ENCODE measurements at places on chromosomes 7 and 10. TPM values are rescaled to one million over a fixed set of nuclear protein-coding genes. Genes with fewer than 3 reads are reported as not detected.

The SSC4D gene
- total RNA-seq = 0.76 TPM

The MSMB gene
- total RNA-seq = not detected

The CACNA2D1 gene
- not detected for total RNA-seq

The SRRM3 gene
- total RNA-seq = 18.5 TPM

The C10orf62 gene
- total RNA-seq = 0.38 TPM

The HTR7 gene
- total RNA-seq = 0.12 TPM

The EN2 gene
- not detected for total RNA-seq

The FRMD4A gene
- total RNA-seq = 24.1 TPM

- DNase-seq = no peak
Observed at GRCh38 chr10:92356041-92356440, 65.1 kb downstream of the MARCHF5 start.

DNA sequence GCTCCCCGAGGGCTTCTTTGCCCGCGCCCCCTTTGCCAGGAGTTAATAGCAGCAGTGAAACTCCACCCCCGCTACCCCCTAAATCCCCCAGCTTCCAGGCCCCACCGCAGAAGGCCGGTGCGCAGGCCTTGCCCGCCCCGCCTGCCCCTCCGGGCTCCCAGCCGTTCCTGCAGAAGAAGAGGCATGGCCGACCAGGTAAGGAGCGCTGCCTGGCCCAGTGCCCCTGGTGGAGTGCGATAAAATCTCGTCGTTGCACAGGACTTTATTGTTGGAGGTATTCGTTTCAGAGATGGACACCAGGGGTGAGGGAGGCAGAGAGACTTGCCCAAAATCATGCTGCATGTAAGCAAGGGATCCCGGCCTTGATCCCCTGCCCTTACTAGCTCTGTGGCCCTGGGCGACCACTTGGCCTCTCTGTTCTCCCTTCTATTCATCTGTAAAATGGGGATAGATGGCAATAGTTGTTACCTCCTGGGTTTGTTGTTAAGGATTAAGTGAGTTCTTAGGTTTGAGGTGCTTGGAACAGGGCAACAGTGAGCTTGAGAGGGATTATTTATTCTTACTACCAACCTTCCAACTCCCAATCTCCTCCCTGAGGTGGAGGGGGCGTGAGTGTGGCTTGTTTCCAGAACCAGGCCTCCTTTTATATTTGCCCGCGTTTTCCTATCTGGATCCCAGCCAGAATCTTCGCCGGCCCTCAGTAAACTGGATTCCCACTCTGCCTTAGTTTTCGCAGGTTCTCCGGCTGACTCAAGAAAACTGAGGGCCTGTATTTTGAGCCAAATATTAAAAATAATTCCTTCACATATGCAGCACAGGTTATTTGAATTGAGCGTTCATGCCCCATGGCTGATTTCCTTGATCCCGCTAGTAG is 78.3 kb downstream of the WIPF3 start:
- no peak for DNase-seq

DNA sequence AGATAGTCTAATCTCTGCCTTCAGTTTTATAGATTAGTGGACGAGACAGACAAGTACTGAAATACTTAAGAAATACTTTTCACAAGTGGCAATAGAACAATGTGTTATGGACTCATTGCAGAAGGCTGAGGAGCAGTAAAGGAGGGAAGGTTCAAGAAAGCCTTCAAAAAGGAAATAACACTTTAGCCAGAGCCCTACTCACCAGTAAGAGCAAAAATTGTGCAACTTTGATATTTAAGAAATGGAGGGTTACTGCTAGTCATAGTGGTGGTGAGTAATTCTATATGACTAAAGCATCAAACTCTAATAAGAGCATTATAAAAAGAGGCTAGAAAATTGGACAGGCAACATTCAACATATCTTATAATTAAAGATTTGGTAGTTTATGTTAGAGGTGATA is 28.8 kb downstream of the PTPN12 start:
- DNase-seq = no peak

GRCh38 chr7:13835442-13835841 is 154.0 kb downstream of the ETV1 start:
- no peak for DNase-seq

- no peak for DNase-seq
Observed at GRCh38 chr7:12069757-12070156, 141.3 kb upstream of the TMEM106B start.

GRCh38 chr10:75018686-75019307 is 92.7 kb upstream of the SAMD8 start:
- DNase-seq = no peak

DNA sequence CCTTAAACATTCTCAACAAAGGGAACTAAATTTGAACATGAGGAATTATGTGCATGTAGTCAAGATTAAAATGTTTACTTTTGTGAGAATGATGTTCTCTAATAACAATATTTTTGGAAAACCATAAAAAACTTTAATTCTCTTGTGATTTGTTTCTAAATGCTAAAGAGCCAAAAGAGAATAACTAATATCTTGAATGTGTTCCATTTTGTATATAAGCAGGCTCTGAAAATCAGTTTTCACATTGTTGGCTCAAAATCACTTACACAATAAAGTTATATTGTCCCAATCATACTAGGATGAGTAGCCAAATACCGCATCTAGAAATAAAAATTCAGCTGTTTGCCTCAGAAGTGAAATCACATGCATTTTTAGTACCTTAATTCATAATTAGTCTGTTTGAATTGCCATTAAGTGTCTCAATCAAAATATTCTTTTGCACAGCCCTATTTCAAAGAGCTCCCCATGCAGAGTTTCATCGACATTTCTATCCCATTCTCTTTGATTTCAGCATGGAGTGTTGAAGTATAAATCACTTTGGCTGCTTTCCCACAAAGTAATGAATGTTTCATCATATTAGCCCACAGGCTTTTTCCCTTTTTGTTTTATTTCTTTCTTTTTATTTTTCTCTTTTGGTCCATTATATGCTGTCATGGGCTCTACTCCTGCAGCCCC is 420.3 kb upstream of the POM121L12 start:
- no peak for DNase-seq

DNA sequence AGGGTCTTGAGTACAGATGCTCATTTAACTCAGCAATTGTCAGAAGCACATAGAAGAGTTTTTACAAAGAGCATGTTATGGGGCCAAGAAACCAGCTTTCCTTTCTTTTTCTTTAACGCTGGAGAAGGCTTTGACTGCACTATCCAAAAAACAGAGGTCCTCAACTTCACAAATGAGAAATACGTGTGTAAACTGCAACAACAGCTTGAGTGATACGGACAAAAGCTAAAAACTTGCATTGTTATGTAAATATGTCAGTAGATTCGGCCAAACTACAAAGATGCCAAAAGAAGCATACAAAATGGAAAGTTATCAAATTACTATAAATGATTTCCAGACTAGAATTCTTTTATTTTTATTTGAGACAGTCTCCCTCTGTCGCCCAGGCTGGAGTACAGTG is 62.4 kb upstream of the C10orf90 start:
- DNase-seq = no peak

GRCh38 chr10:125844751-125845221 is 21.4 kb downstream of the BCCIP start:
- DNase-seq = no peak

- no peak for DNase-seq
Observed at GRCh38 chr10:85433248-85433647, 933.3 kb downstream of the GRID1 start.

DNA sequence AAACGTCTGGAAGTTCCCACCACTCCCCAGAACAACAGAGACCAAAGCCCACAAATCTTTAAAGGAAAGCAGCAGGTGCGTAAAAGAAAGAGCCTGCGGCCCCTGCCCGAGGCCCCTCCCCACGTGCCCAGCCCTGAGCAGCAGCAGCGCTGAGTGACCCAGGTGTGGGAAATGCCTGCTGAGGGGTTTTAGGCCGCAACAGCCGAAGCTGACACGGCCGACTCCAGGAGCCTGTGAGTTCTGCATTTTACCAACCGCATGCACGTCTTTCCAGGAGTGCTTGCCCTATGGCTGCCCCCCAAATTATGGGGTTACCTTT is 1.6 kb upstream of the KNDC1 start:
- DNase-seq = no peak

DNA sequence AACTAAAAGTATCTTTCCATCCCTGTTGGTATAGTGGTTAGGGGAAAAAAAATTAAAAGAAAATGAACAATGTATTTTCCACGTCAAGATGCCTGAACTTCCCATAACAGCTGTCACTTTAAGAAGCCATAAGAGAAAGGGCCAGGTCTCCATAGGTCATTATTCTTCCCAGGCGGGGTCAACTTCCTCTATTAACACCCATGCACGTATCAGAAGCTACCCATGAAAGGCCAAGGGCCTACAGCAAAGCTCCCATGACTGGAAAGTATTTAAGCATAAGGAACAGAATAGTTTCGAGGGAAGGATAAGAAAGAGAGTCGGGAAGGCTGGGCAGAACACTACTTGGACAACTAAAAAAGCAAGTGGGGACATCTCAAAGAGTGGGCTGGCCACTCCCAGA is 40.1 kb downstream of the RBM28 start:
- DNase-seq = no peak

DNA sequence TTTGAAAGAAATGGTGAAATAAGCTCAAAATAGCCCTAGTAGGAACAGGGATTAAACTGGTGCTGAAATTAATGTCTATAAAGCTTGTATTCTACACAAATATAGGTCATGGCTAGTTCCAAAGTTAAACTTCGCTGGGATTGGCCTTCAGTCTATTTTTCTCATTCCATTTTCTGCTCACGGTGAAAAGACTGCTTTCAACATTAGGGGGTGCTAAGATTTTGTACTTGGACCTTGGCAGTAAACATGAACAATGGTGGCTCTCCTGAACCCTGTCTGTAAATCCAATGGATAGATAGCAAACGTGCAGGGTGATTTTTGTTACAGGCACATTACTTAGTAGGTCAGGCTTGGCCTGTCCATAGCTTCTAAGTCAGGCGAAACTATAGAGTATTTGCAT is 36.0 kb upstream of the RSU1 start:
- DNase-seq = peak; percentile 28

GRCh38 chr7:142409471-142409870 is 151.6 kb upstream of the PRSS58 start:
- DNase-seq = no peak

- DNase-seq = peak; percentile 12
Observed at GRCh38 chr7:12456506-12456905, 52.8 kb upstream of the VWDE start.

DNA sequence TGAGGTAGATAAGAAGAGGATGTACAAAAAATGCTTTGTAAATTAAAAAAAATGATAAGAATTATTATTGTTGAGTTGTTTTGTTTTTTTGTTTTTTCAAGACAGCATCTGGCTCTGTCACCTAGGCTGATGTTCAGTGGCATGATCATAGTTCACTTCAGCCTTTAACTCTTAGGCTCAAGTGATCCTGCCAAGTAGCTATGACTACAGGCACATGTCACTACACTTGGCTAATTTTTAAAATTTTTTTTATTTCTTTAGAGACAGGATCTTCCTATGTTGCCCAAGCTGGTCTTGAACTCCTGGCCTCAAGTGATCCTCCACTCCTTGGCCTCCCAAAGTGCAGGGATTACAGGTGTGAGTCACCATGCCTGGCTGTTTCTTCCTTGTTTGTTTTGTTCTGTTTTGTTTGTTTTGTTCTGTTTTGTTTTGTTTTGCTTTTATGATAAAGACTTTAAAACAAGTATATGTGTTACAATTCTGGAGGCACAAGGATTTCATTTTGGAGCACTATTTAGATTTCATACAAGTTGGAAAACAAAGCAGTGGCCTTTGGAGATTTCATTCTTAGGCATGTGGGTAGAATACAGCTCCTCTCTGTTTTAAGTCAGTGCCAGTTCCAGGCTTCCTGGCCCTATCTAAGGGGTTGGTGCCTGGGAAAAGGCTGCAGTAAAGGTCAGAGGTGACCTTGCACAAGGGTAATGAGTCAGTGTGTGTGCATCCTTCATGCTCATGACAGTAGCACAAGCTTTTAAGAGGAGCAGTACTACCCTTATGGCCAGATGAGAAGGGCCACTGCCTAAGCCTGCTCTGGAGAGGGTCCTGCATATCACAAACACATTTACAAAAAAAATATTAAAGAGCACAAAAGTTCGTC is 17.9 kb downstream of the FGFBP3 start:
- peak; percentile 42 for DNase-seq

DNA sequence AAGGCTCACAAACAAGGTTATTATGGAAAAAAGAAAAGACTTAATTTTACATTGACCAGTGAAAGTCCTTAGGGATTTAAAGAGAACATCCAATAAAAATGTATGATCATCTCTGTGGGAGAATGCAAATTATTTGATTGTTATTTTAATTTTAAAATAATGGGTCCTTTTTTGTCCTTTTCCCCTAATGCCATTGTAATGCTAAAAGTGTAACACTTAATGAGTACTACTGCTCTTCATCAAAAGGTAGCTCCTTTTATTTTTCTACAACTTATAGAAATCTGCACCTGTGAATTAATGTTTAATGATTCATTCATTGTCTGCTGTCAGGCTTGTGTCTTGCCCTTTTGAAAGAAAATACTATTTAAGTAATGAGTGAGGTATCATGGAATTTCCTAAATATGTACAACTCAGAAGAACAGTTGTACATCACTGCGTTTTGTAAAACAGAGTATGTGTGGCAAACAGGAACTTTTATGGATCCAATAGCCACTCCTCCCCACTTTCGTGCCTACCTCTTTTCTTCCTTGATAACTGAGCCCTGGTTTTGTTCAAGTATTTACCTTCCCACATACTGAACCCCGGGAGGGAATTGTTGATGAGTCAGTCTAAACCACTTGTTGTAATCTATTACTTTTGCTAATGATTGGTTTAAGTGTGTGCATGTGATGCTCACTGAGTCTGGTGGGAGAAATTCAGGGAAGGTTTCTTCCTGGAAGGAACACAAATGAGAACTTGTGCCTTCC is 19.9 kb upstream of the TRUB1 start:
- peak; percentile 74 for DNase-seq

DNA sequence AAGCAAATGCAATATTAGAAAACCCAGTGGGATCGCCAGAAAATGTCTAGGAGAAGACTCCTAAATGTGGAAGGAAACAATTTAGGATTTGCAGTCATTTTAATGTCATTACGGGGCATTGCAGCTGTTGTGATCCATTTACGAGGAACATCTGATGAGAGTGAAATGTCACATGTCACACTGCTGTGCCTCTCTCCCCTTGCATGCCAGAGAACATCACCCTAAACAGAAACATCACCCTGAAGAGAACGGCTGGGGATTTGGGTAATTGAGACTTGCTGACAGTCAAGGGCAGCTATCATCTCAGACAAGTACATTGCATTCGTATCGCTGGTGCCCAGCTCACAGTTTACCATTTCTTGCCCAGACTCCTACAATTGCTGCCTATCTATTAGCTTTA is 785.7 kb upstream of the POM121L12 start:
- no peak for DNase-seq

DNA sequence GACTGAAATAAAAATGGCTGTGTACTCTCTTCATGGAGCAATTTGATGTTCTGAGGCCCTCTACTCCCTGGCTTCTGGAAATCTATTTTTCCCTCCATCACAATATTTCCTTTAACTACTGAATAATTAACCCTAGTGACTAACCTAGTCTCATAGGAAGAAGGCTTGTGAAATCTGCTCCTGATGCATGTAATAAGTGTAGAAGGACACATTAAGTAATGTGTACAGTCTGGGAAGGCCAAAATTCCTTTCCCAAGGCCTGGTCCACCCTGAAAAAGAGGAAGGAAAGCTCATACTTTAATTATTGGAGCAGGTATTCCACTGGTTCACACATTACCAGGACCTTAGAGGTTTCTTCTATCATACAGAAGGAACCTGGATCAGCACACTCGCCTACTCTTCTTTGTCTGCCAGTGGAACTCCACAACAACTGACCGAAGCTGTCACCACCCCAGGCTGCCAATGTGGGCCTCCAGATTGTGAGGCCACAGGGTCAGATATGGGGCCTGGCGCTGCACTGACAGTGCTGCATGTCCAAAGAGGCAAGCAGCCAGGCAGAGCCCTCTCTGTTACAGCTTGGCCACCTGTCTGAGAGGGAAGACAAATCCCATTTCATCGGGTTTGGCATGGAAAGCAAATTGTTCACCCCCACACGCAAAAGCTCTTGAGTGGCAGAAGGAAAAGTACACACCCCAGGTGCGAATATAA is 54.4 kb upstream of the FAM133B start:
- DNase-seq = no peak

Data from A172 (cell line).